Panc1 (cell line): ENCODE measurements at places on chromosomes 7 and 10.

DNA sequence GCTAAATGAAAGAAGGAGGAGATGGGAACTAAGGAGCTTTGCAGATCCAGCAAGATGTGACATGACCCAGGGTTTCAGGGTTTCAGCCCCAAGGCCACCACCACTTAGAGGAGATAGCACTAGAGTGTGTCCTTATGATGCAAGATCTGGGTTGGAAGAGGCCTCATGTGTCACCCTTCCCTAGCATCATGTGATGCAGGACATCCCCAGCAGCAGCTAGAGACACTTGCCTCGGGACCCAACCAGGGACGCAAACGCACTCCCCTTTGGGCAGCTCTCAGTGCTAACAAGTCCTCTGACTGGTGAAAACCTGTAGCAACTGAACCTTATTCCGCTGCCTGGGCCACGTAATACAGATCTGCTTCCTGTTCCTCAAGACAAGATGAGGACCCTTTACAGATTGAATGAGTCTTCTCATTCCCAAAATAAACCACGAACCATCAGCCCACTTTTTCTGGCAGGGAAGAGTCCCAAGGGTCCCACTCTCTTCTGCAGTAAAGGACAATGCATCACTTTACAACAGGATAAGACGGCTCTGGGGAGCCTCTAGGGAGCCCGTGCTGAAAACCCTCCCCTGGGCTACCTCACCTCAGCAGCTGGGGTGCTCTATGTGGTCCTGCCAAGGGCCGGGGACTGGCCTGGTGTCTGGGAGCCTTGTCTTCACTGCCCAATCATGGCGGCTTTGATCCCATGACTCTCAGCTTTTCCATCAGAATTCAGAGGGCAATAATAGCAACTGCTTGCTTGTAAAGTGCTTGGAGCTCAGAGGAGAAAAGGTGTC, 44.8 kb upstream of the GDF10 start:
- DNase-seq: no peak

- DNase-seq: no peak
Measured at GRCh38 chr7:69245646-69246045, 352.6 kb upstream of the AUTS2 start.

DNA sequence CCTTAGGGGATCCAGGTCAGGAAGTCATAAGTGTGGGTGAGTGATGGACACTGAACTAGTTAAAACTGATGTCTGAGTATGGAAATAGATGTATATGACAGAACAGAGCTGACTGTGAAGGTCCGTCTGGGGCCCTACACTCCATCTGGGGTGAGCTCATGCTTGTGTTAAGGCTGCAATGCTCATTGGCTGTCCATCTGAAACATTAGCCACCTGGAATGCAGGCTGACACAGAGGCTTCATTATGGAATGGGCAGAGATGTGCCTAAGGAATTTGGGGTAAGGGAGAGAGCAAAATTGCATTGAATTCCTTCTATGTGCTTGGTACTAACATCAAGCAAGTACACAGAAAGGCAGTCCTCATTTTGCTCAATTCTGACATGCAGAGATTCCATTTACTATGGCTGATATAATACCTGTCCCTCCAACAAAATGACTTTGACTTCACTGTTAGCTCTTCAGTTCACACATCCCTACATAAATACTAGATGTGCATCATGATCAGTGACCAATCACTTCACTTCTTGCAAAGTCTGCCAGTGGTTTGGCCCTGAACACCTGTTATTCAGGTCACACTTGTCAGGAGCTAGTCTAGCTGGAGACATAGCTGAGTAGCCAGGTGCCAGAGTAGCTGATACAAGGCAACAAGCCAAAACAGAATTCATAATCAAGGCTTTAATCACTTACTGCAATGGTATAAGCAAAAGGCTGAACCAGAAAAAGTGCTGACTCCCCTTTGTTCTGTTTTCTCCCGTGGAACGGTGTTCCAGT, 128.9 kb upstream of the VWC2 start:
- DNase-seq: no peak

DNA sequence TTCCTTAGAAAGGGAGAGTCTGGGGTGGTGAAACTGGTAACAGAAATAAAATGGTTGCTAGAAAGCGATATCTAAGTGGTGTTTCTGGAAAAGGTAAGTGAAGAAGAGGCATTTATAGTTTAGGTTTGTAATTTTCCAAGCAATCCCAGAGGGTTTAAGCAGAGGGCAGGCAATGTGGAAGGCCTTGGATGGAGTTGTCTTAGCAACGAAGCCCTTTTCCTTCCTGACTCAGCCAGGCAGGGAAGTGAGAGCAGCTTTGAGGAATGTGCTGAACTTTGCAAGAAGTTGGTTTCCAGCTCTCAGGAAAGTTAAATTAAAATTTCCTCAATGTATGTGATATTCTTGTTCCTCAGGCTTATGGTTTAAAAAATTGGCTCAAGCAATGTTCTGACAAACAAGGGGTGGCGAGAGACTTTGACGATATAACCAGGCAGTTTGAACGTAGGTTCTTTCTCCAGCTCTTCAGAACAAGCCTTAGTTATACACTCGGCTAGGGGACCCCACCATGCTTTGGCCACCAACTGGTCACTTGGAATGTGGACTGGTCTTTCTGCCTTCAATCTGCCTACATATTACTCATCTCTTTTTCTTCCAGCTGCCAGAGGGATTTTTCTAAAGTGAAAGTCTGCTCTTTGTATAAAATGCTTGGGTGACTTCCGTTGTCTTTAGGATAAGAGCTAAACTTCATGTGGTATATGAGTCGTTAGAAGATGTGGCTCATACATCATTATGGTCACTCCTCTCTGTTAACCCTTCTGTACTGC, 66.9 kb upstream of the SLC25A13 start:
- DNase-seq: peak; percentile 30

DNA sequence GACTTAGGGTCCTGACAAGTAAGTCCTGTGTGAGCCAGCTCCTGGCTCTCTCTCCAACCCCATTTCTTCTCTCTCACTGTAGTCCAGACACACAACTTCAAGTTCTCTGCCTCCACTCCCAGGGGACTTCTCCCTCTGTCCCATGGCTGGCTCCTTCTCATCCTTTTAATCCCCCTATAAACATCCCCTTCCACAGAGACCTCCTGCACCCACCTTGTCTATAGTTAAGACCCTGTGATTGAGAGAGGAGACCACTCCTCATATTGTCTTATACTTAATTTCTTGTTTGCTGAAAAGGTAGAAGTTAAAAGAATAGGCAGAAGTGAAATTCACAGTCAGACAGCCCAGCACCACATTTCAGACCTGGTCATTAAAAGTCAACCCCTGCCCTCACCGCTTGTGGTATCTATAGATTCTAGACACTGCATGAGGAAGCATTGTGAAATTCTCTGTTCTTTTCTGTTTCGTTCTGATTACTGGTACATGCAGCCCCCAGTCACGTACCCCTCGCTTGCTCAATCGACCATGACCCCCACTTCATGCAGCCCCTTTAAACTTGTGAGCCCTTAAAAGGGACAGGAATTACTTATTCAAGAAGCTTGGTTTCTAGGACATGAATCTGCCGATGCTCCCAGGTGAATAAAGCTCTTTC, 125.6 kb upstream of the FRMD4A start:
- DNase-seq: no peak

DNA sequence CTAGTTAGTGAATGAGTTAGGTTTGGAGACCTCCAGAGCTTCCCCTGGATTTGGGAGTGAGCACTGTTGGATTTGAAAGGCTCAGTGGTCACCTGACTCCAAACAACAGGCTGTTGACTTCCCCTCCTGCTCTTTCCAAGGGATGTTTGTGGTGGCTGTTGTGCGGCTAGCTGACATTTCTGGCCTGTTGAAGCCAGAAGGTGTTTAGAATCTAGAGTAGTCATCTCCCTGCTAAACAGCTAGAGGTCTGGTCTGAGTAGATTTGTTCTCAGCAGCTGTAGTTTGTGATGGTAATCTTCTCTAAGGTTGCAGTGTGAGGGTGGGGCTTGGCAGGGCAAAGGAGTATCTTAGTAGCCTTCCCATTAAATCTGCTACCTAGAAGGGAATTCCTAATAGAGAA, 30.1 kb downstream of the BPGM start:
- no peak for DNase-seq

DNA sequence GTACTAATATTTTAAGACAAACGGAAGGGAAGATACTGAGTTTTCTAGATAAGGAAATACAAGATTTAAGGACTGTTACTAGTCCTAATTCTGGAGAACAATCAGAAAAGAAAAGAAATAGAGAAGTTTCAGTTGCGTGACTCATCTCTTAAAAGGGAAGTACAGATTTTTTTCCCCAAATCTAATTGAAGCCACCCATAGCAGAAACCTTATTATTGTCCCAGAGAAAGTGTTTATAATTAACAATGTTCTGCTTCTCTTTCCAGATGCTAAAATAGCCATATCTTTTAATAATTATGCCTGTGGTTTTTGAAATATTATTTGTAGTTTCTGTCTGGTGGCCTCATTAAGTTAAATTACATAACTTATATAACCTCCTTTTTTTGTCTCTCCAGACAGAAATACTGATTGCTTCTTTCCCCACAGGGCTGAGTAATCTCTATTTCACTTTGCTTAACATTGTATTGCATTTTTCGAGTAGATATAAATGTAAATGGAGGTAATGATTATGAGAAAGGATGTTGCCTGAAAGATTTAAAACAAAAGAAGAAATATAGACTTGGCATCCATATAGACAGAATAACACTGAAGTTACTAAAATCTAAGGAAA, 240.7 kb upstream of the MBL2 start:
- no peak for DNase-seq
